ENCODE measurements at places on chromosomes 11 and 22. TPM values are rescaled to one million over a fixed set of nuclear protein-coding genes. Genes with fewer than 3 reads are reported as not detected.

- no peak for DNase-seq
These were observed 22.3 kb upstream of the SPON1 start for GRCh38 chr11:13939961-13940906.

DNA sequence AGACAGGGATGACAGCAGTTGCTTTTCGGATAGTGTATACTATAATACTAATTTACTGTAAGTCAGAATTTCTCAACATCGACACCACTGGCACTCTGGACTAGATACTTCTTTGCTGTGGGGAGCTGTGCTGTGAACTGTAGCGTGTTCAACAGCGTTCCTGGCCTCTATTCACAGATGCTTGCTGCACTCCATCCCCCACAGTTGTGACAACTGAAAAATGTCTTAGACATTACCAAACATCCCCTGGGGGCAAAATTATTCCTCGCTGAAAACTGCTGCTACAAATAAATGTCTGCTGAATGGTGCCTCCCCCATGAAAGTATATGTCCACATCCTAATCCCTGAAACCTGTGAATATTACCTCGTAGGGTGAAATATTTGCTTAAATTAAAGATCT is 7.5 kb upstream of the SLC15A3 start:
- DNase-seq: no peak

CARD18 gene
- 8.1 TPM for total RNA-seq

GRCh38 chr11:31424652-31425051 is 55.0 kb downstream of the DNAJC24 start:
- no peak for DNase-seq

DNA sequence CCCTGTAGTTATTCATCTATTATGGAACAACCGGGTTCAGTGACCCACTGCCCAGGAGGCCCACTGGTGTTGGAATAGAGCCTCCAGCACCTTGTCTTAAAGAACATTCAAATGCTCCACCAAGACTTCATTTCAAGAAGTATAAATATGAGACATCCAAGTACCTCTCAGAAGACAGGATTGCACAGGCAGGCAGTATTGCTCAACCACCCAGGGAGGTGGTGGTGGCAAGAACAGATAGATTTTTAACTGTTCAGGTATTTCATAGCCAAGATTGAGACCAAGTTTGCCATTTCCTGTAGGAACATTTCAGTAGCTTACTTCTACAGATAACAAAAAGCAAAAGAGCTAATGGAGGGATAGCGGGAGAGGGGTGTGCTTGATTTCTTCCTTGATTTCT is 78.7 kb downstream of the COMMD9 start:
- DNase-seq: no peak

MYO18B gene
- total RNA-seq: not detected
